ENCODE measurements at places on chromosomes 2 and 18.

GRCh38 chr18:45764000-45764686 lies 40.2 kb downstream of the SLC14A1 start:
- H3K27ac ChIP-seq, result no peak overlapping the region
- H3K27me3 ChIP-seq, result no peaks in the 10 kb centered on the region
- peaks cover 2% of the 10 kb centered on the region for H3K4me1 ChIP-seq
- H3K4me3 ChIP-seq, result no peak overlapping the region
- no peak for DNase-seq

- peaks cover 7% of the 10 kb centered on the region for H3K4me1 ChIP-seq
- H3K36me3 ChIP-seq, result no peaks in the 10 kb centered on the region
- H3K27ac ChIP-seq, result no peak overlapping the region
Observed at GRCh38 chr2:216083464-216084281, 2.0 kb downstream of the TMEM169 start.

GRCh38 chr2:98453083-98453482 lies 8.4 kb downstream of the INPP4A start:
- DNase-seq, result peak; percentile 30
- H3K27ac ChIP-seq, result no peak overlapping the region
- no peak overlapping the region for H3K4me3 ChIP-seq
- H3K4me1 ChIP-seq, result peaks cover 47% of the 10 kb centered on the region
- H3K27me3 ChIP-seq, result no peaks in the 10 kb centered on the region

DNA sequence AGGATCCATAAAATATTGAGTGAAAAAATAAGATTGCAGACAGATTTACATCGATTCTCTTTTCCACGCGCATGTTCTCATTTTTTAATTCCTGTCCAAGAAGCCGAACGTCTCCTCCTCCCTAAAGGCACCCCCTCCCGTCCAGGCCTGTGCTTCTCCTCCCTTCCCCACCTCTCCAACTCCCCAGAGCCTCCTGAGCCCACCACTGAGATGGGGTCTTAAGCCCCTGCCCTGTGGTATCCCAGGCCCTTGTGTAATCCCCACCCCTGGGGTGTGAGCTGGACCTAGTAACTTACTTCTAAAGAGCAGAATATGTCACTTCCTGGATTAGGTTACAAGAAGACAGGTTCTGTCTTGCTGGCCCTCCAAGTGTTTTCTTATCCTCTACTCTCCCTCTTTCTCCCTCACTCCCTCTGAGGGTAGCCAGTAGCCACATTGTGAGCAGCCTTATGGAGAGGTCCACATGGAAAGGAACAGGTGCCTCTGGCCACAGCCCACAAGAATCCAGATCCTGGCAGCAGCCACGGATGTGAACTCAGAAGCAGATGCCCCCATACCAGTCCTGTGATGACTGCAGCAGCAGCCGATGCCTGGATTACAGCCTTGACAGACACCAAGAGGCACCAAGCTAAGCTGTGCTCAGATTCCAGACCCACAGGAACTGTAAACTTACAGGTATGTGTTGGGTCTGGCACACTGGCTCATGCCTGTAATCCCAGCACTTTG lies 39.6 kb upstream of the OTOS start:
- H3K36me3 ChIP-seq, result no peaks in the 10 kb centered on the region
- H3K4me1 ChIP-seq, result no peaks in the 10 kb centered on the region
- no peak overlapping the region for H3K27ac ChIP-seq
- peaks cover 11% of the 10 kb centered on the region for H3K27me3 ChIP-seq
- H3K4me3 ChIP-seq, result no peak overlapping the region

GRCh38 chr18:7805880-7806279 lies 238.8 kb downstream of the PTPRM start:
- H3K27ac ChIP-seq, result no peak overlapping the region
- no peaks in the 10 kb centered on the region for H3K4me1 ChIP-seq
- H3K27me3 ChIP-seq, result no peaks in the 10 kb centered on the region
- H3K4me3 ChIP-seq, result no peak overlapping the region
- no peaks in the 10 kb centered on the region for H3K36me3 ChIP-seq
- no peak for DNase-seq

- H3K4me1 ChIP-seq, result no peaks in the 10 kb centered on the region
- H3K4me3 ChIP-seq, result no peak overlapping the region
- H3K27ac ChIP-seq, result no peak overlapping the region
- no peaks in the 10 kb centered on the region for H3K36me3 ChIP-seq
Observed at GRCh38 chr2:121047383-121047782, 237.6 kb downstream of the TFCP2L1 start.

DNA sequence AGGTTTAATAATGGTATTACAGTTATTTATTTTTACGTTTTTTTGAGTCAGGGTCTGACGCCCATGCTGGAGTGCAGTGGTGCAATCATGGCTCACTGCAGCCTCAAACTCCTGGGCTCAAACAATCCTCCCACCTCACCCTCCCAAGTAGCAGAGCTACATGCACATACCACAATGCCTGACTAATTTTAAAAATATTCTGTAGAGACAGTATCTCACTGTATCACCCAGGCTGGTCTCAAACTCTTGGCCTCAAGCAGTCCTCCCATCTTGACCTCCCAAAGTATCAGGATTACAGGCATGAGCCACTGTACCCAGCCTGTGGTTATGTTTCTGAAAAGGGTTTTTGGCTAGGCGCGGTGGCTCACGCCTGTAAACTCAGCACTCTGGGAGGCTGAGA lies 120.8 kb downstream of the ESCO1 start:
- H3K27me3 ChIP-seq, result no peaks in the 10 kb centered on the region
- H3K36me3 ChIP-seq, result no peaks in the 10 kb centered on the region
- H3K4me3 ChIP-seq, result no peak overlapping the region
- DNase-seq, result no peak

- H3K27me3 ChIP-seq, result no peaks in the 10 kb centered on the region
- peak; percentile 69 for DNase-seq
- no peak overlapping the region for H3K27ac ChIP-seq
Observed at GRCh38 chr2:8684540-8684877, 2.7 kb downstream of the ID2 start.

DNA sequence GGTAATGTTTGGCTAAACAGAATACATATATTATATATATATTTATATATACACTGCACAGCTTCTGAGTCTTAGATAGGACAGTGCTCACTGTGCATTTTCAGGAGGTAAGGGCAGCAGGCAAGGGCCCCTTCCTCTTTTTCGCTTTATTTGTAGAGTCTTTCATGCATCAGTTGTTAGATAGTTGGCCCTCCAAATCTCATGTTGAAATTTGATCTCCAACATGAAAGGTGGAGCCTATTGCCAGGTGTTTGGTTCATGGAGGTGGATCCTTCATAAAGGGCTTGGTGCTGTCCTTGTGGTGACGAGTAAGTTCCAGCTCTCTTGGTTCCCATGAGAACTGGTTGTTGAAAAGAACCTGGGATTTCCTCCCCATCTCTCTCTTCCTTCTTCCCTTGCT lies 48.1 kb downstream of the TSN start:
- H3K36me3 ChIP-seq, result no peaks in the 10 kb centered on the region
- no peak for DNase-seq
- H3K27me3 ChIP-seq, result no peaks in the 10 kb centered on the region
- H3K27ac ChIP-seq, result no peak overlapping the region
- no peak overlapping the region for H3K4me3 ChIP-seq
- peaks cover 19% of the 10 kb centered on the region for H3K4me1 ChIP-seq

- DNase-seq, result peak; percentile 60
- no peak overlapping the region for H3K27ac ChIP-seq
- H3K27me3 ChIP-seq, result no peaks in the 10 kb centered on the region
- H3K36me3 ChIP-seq, result peaks cover 17% of the 10 kb centered on the region
Observed at GRCh38 chr2:96245609-96246390, 20.0 kb downstream of the TMEM127 start.

DNA sequence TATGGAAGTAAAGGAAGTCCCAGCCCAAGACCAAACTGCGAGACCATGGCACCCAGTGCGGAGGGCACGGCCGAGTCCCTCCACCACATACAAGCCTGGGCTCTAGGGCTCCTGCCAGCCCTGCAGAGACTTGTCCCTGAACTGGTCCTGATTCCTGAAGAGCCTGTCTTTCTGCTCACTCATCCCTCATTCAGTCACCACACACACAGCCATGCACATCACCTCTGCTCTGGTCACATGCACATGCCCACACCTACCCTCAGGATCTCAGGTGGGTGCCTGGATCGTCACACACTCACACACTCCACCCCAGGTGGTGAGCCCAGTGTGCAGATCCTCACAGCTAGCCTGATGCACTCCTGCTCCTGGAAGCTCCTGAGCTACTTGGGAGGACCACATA lies 71.4 kb upstream of the LAPTM4A start:
- H3K27ac ChIP-seq, result no peak overlapping the region
- DNase-seq, result no peak

DNA sequence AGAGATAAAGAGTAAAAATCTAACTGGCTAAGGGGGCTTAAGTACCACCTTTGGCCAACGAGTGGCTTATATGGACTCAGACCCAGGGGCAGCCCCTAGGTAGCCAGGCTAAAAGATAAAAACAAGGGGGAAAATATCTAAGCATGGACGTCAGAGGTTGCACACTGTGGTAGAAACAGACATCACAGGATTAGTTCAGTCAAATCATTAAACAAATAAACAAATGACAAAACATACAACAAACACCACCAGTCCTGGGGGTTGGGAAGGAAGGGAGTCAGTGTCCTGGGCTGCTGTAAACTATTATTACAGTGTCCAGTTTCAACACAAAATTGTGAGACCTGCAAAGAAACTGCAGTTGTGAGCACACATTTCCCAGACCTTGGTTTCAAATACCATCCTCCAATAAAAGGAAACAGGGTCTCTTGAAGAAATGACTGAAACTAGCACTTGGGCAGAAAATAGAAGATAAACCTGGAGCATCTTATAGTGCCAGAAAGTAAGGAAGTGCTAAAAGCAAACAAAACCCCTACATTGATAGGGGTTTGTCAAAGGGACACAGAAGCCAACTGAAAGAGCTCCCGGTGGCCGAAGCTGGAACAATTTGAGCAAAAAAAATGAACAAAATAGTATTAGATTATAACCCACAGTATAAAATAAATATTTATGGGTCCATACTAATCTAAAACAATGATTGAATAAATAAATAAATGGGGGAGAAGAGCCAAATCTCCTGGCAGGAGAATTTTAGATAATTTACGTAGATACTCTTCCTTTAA lies 154.8 kb upstream of the KLF7 start:
- no peak overlapping the region for H3K4me3 ChIP-seq
- no peaks in the 10 kb centered on the region for H3K36me3 ChIP-seq
- DNase-seq, result no peak
- no peak overlapping the region for H3K27ac ChIP-seq

DNA sequence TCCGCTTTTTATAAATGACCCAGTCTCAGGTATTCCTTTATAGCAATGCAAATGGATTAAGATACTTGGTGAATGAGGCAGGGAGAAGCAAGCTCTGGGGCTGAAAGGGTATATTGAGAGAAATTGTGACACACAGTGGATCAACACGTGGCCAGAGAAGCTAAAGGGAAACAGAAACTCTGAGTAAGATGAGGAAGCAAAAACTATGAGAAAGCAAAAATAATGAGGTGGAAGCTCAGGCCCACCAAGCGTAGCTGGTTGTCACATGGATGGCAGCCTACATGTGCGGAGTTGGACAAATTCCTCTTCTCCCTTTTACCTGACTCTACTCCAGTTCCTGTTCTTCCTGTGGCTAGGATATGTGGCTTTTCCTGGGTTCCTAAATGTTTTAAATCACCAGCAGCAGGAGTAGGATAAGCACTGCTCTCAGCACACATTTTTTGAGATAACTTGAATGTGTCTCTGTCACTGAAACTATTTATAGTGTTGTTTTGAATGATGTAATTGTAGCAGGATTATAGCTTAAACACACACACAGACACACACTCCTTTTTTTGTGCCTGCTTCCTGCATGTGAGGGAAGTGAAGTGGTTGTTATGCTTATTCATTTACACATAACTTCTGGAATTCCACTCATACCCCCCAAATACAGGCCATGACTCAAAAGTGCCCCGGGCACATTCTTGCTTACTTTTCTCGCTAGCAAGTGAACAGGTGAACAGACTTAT lies 30.1 kb upstream of the EPC2 start:
- peak; percentile 77 for DNase-seq
- no peaks in the 10 kb centered on the region for H3K36me3 ChIP-seq
- peaks cover 2% of the 10 kb centered on the region for H3K4me1 ChIP-seq
- H3K27ac ChIP-seq, result no peak overlapping the region

GRCh38 chr18:76984193-76985155 lies 148.1 kb downstream of the MBP start:
- no peaks in the 10 kb centered on the region for H3K27me3 ChIP-seq
- H3K27ac ChIP-seq, result no peak overlapping the region
- H3K36me3 ChIP-seq, result no peaks in the 10 kb centered on the region
- no peak overlapping the region for H3K4me3 ChIP-seq
- peaks cover 10% of the 10 kb centered on the region for H3K4me1 ChIP-seq

GRCh38 chr18:37330173-37330572 lies 235.4 kb downstream of the CELF4 start:
- H3K27me3 ChIP-seq, result no peaks in the 10 kb centered on the region
- no peak overlapping the region for H3K27ac ChIP-seq
- no peak overlapping the region for H3K4me3 ChIP-seq

- no peak overlapping the region for H3K27ac ChIP-seq
- no peak for DNase-seq
- no peaks in the 10 kb centered on the region for H3K27me3 ChIP-seq
- no peak overlapping the region for H3K4me3 ChIP-seq
- H3K4me1 ChIP-seq, result no peaks in the 10 kb centered on the region
Observed at GRCh38 chr2:112024896-112025491, 30.1 kb upstream of the TMEM87B start.

- no peaks in the 10 kb centered on the region for H3K27me3 ChIP-seq
- peaks cover 4% of the 10 kb centered on the region for H3K4me1 ChIP-seq
- H3K36me3 ChIP-seq, result no peaks in the 10 kb centered on the region
- no peak overlapping the region for H3K27ac ChIP-seq
- DNase-seq, result no peak
Observed at GRCh38 chr2:101930847-101931246, 60.9 kb upstream of the IL1R2 start.

DNA sequence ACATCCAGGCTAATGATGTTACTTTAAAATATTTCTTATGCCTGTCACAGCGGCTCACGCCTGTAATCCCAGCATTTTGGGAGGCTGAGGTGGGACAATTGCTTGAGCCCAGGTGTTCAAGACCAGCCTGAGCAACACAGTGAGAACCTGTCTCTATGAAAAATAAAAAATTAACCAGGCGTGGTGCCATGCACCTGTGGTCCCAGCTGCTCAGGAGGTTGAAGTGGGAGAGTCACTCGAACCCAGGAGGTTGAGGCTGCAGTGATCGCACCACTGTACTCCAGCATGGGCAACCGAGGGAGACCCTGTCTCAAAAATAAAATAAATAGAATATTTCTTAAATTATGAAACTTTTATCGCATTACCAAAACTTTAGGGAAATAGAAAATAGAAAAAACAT lies 28.1 kb upstream of the ACTR3 start:
- DNase-seq, result no peak
- no peak overlapping the region for H3K4me3 ChIP-seq
- no peaks in the 10 kb centered on the region for H3K36me3 ChIP-seq
- H3K27me3 ChIP-seq, result no peaks in the 10 kb centered on the region
- no peak overlapping the region for H3K27ac ChIP-seq

GRCh38 chr2:234533626-234534025 lies 36.7 kb upstream of the ARL4C start:
- H3K4me3 ChIP-seq, result no peak overlapping the region
- DNase-seq, result no peak
- no peaks in the 10 kb centered on the region for H3K4me1 ChIP-seq
- H3K27me3 ChIP-seq, result peaks cover 6% of the 10 kb centered on the region
- H3K36me3 ChIP-seq, result no peaks in the 10 kb centered on the region
- H3K27ac ChIP-seq, result no peak overlapping the region

- H3K27ac ChIP-seq, result no peak overlapping the region
- H3K36me3 ChIP-seq, result peaks cover 8% of the 10 kb centered on the region
- DNase-seq, result no peak
- no peak overlapping the region for H3K4me3 ChIP-seq
- no peaks in the 10 kb centered on the region for H3K4me1 ChIP-seq
Observed at GRCh38 chr2:214800180-214800579, 9.3 kb downstream of the BARD1 start.
